ENCODE measurements at places on chromosomes 5 and 9. TPM values are rescaled to one million over a fixed set of nuclear protein-coding genes. Genes with fewer than 3 reads are reported as not detected.
A peak's percentile ranks its signal among the peaks of the same experiment; 100 is the strongest.

Gene FOXD4L4
- 0.13 TPM for total RNA-seq

Gene PIP5KL1
- 1.5 TPM for total RNA-seq

Gene LECT2
- not detected for total RNA-seq

Gene FGF1
- total RNA-seq = not detected

DNA sequence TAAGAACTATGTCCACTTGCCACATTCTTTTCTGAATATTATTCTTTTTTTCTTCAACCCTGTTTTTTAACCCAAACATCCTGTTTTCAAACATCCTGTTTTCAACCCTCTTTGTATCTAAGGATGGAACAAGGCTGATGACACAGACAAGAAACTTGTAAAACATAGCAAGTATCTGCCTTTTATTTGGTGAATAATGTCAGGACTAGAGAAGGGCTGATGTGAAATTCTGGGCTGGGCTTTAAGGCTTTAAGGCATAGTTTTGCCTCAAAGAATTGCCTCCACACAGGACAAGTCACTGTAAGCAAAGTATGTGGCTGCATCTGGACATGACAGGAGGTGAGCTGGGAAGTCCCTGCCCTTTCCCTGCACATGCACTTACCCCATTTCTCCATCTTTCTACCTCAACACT, 42.5 kb upstream of the RIC1 start:
- peaks cover 51% of the 10 kb centered on the region for H3K4me1 ChIP-seq
- H3K27ac ChIP-seq = peak overlapping the region; percentile 87
- no peak overlapping the region for H3K4me3 ChIP-seq
- H3K36me3 ChIP-seq = peaks cover 14% of the 10 kb centered on the region
- H3K27me3 ChIP-seq = peaks cover 2% of the 10 kb centered on the region

DNA sequence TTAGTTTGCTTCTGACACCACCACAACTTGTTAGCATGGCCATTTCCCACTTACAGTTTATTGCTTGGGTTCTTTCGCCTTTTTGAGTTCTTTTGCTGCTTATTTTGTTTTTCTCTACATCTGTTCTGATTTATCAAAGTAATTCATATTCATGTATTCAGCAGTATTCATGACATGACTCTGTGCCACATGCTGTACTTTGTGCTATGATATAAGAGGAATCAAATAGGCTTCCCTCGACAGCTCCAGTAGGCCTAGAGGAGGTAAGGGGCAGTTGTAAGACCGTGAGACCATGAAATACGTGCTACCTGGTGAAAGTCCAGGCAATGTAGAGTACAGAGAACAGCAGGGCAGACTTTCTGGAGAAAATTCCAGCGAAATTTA, 110.7 kb upstream of the SAP30L start:
- no peak overlapping the region for H3K27ac ChIP-seq
- no peaks in the 10 kb centered on the region for H3K27me3 ChIP-seq
- no peak for DNase-seq
- peaks cover 34% of the 10 kb centered on the region for H3K36me3 ChIP-seq

GRCh38 chr9:89482056-89482851, 15.7 kb downstream of the SEMA4D start:
- no peak for DNase-seq
- peak overlapping the region; percentile 57 for H3K4me3 ChIP-seq
- peaks cover 77% of the 10 kb centered on the region for H3K36me3 ChIP-seq
- H3K27me3 ChIP-seq = no peaks in the 10 kb centered on the region

GRCh38 chr5:123429993-123430392, 6.8 kb upstream of the CEP120 start:
- peaks cover 2% of the 10 kb centered on the region for H3K27me3 ChIP-seq
- H3K36me3 ChIP-seq = no peaks in the 10 kb centered on the region
- H3K4me1 ChIP-seq = peaks cover 2% of the 10 kb centered on the region
- H3K4me3 ChIP-seq = no peak overlapping the region

- no peak overlapping the region for H3K4me3 ChIP-seq
- no peak for DNase-seq
- no peaks in the 10 kb centered on the region for H3K36me3 ChIP-seq
- H3K4me1 ChIP-seq = no peaks in the 10 kb centered on the region
- H3K27ac ChIP-seq = no peak overlapping the region
- H3K27me3 ChIP-seq = peaks cover 4% of the 10 kb centered on the region
Observed at GRCh38 chr5:180411948-180412347, 58.8 kb upstream of the GFPT2 start.

DNA sequence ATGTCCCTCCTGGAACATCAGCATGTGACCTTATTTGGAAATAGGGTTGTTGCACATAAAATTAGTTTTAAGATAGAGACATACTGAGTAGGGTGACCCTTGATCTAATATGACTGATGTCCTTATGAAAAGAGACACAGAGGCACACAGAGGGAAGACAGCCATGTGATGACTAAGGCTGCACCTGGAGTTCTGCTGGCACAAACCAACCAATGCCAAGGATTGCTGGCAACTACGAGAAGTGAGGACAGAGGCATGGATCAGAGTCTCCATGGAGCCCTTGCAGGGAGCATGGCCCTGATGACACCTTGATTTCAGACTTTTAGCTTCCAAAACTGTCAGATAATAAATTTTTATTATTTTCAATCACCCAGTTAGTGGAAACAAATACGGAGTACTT, 101.9 kb downstream of the FBXL7 start:
- H3K4me1 ChIP-seq = no peaks in the 10 kb centered on the region
- no peaks in the 10 kb centered on the region for H3K27me3 ChIP-seq
- no peak overlapping the region for H3K27ac ChIP-seq
- H3K4me3 ChIP-seq = no peak overlapping the region
- H3K36me3 ChIP-seq = no peaks in the 10 kb centered on the region

DNA sequence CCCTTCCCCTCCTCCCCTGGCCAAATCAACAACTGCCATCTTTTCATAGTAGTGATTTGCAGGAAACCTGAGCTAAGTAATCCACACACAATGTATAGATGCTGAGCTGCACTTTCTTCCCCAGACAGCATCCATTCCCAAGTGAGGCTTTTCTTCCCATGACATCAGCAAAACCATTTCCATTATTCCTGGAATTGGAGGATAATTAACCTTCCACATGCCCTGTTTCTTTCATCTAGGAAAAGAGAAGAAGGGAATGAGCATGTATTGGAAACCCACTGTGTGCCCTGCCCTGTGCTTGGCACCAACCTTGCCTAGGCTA, 268.0 kb downstream of the ZSWIM6 start:
- H3K27me3 ChIP-seq = peaks cover 18% of the 10 kb centered on the region
- H3K4me1 ChIP-seq = no peaks in the 10 kb centered on the region
- DNase-seq = no peak
- H3K4me3 ChIP-seq = no peak overlapping the region
- H3K36me3 ChIP-seq = no peaks in the 10 kb centered on the region

DNA sequence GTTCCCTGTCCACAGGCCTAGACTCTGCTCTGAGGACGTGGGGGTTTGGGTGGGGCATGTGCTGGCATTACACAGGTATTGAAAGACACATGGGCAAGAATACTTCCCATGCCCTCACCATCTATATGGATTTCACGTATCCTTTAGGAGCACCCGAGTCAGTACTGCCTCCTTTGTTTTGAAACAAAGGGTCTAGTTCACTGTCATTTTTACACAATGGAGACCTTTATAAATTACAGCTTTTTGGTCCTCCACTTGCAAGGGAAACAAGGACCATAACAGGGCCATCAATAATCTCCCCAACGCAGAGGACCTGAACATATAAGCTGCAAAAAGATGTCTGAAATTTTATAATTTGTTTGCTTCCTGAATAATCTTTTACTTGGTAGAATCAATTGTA, 24.9 kb upstream of the CRHBP start:
- no peaks in the 10 kb centered on the region for H3K4me1 ChIP-seq
- no peaks in the 10 kb centered on the region for H3K36me3 ChIP-seq
- H3K27ac ChIP-seq = no peak overlapping the region
- peaks cover 11% of the 10 kb centered on the region for H3K27me3 ChIP-seq
- DNase-seq = no peak

GRCh38 chr9:97412626-97413385, 910 bp downstream of the TDRD7 start:
- no peak for DNase-seq
- H3K36me3 ChIP-seq = peaks cover 17% of the 10 kb centered on the region
- peak overlapping the region; percentile 52 for H3K27ac ChIP-seq
- peaks cover 31% of the 10 kb centered on the region for H3K4me1 ChIP-seq
- peak overlapping the region; percentile 84 for H3K4me3 ChIP-seq

DNA sequence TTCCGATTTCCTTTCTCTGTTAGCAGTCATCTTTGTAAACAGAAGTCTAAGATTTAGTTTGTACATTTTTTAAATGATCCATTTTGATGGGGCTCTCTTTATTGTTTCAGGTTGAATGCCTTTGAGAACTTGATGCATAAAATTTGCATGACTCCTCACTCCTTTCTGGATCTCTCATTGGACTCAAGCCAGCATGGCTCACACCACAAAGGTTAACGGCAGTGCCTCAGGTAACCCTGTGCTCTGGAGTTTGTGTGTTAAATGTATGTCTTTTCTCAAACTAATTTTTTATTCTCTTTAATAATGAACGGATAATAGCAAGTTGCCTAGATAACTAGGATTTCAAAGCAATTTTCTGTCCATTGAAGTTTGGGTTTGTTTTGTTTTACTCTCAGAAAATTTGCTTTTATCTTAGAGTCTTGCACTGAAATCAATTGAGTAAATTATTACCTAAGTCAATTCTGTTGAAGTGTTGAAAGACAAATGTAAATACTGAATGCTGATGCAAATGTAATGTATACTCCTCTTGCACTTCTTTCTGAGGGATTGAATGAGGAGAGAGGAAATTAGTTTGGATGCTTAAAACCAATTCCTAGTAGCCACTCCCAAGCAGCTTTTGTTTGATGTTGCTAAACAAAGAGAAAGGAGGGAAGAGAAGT, 164.6 kb upstream of the DMRT1 start:
- no peak overlapping the region for H3K27ac ChIP-seq
- H3K4me3 ChIP-seq = peak overlapping the region; percentile 56
- H3K36me3 ChIP-seq = no peaks in the 10 kb centered on the region

DNA sequence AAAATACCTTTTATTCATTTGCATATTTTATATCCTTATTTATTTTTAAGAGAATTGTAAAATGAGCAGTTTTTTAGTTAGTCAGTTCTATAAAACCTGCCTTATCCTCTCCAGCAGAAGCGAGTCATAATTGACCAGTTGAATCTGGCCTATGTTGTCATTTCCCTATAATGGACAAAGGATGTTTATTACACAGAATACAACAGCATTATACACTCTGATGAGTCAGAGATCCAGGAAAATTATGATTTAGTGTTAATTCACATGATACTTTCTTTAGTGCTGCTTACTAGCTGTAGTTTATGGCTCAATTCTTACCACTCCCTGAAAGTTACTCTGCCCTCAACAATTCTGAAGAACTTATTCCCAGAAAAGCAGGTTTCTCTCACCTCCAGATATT, 26.8 kb upstream of the LURAP1L start:
- no peaks in the 10 kb centered on the region for H3K36me3 ChIP-seq
- H3K27me3 ChIP-seq = no peaks in the 10 kb centered on the region
- no peak overlapping the region for H3K4me3 ChIP-seq
- no peak for DNase-seq
- no peak overlapping the region for H3K27ac ChIP-seq

DNA sequence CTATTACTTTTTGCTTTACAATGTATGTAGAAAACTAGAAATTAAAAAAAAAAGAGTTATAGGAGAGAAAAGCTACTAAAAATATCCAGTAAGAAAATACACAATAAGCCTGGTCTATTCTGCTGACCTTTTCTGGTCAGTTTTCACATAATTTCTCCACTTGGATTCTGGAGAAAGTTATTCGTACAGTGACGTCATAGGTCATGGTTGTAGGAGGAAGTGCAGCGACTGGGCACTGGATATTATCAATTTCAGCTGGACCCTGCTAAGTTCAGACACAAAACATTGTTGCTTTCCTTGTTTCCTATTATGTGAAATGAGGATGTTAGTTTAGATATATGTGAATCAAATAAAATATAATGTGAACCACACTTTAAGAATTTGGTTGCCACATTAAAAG, 201.2 kb downstream of the MTRR start:
- H3K4me3 ChIP-seq = no peak overlapping the region
- no peaks in the 10 kb centered on the region for H3K27me3 ChIP-seq
- no peak overlapping the region for H3K27ac ChIP-seq

GRCh38 chr9:15178631-15179030, 128.4 kb downstream of the TTC39B start:
- H3K36me3 ChIP-seq = peaks cover 36% of the 10 kb centered on the region
- no peaks in the 10 kb centered on the region for H3K4me1 ChIP-seq
- DNase-seq = no peak
- no peak overlapping the region for H3K4me3 ChIP-seq
- H3K27ac ChIP-seq = no peak overlapping the region
- no peaks in the 10 kb centered on the region for H3K27me3 ChIP-seq

- no peak for DNase-seq
- H3K4me3 ChIP-seq = no peak overlapping the region
- no peaks in the 10 kb centered on the region for H3K27me3 ChIP-seq
- H3K27ac ChIP-seq = no peak overlapping the region
Observed at GRCh38 chr5:86565197-86565789, 52.4 kb upstream of the COX7C start.

GRCh38 chr9:70010015-70010414, 33.6 kb upstream of the MAMDC2 start:
- no peaks in the 10 kb centered on the region for H3K4me1 ChIP-seq
- no peaks in the 10 kb centered on the region for H3K36me3 ChIP-seq
- H3K27ac ChIP-seq = no peak overlapping the region
- no peak for DNase-seq

DNA sequence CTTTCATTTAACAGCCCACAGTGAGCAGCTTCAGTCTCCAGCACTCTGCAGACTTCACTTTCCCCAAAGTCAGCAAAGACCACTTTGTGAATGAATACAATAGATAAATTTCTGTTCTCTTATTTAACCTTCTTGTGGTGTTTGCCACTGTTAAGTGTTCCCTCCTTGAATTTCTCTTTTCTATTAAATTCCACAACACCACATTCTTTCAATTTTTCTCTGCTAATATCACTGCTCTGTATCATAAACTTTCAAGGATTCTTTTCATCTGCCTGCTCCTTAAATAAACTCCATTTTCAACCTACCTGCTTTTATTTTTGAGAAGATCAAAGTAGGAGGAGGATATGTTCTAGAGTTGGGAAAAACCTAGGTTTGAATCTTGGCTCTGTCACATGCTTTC, 739.5 kb upstream of the GRAMD2B start:
- no peak for DNase-seq
- H3K27ac ChIP-seq = no peak overlapping the region
- H3K4me1 ChIP-seq = no peaks in the 10 kb centered on the region
- H3K36me3 ChIP-seq = no peaks in the 10 kb centered on the region

DNA sequence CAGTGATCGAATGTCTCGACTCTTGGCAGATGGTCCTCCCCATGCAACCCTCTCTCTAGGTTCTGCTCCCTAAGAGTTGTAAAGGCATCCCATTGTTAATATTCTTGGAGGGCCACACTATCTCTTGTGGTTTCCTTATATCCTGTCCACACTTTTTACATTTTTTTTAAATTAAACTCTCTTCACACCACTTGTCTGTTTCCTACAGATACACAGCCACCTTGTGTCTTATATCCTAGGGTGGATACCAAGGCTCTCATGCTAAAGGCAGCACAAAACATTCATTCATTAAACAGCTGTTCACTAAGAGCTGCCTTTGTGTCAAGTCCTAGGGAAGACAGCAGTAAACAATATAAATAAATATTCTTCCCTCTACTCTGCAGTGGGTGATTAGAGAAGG, 60.5 kb upstream of the SHISAL2B start:
- H3K4me1 ChIP-seq = no peaks in the 10 kb centered on the region
- H3K27me3 ChIP-seq = peaks cover 18% of the 10 kb centered on the region
- H3K4me3 ChIP-seq = no peak overlapping the region
- no peaks in the 10 kb centered on the region for H3K36me3 ChIP-seq
- H3K27ac ChIP-seq = no peak overlapping the region

Data from activated CD4-positive, alpha-beta memory T cell treated with anti-CD3 and anti-CD28 coated beads, Interleukin-2, amount 10 ng/mL, durations not matched to agents 7 days and 5 days (primary cell).